MCF 10A (cell line): ENCODE measurements at places on chromosomes 1 and 21. TPM values are rescaled to one million over a fixed set of nuclear protein-coding genes. Genes with fewer than 3 reads are reported as not detected.

- H3K27me3 ChIP-seq: no peaks in the 10 kb centered on the region
- H3K36me3 ChIP-seq: no peaks in the 10 kb centered on the region
- H3K4me3 ChIP-seq: no peak overlapping the region
- peaks cover 33% of the 10 kb centered on the region for H3K4me1 ChIP-seq
- DNase-seq: peak; percentile 84
Observed at GRCh38 chr1:207218512-207219362, 102.7 kb upstream of the CD55 start.

The DENND2D gene
- 3.9 and 6.0 TPM in 2 replicates for total RNA-seq

The KRTAP22-2 gene
- total RNA-seq: not detected in 2 replicates

DNA sequence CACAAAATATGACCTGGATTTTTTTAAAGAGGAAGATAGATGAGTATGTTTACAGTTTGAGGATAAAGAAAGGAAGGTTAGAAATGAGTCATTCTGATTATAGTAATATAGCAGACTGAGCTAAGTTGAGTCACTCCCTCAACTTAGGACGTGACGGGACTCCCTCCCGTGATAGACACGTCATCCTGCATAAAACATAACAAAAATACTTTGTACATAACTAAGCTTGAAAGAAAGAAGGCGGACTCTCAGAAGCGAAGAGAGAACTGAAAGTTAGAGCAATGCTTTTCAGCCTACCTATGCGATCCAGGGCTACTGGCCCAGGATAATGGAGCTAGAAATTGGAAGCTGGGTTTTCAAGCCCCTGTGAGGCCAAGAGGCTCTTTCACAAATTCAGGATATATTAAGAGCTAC, 53.0 kb upstream of the DESI2 start:
- H3K27me3 ChIP-seq: no peaks in the 10 kb centered on the region
- peaks cover 12% of the 10 kb centered on the region for H3K4me1 ChIP-seq
- peak overlapping the region; percentile 99 for H3K27ac ChIP-seq
- peak; percentile 97 for DNase-seq
- peak overlapping the region; percentile 77 for H3K4me3 ChIP-seq

- no peaks in the 10 kb centered on the region for H3K27me3 ChIP-seq
- DNase-seq: no peak
- H3K36me3 ChIP-seq: no peaks in the 10 kb centered on the region
- H3K4me3 ChIP-seq: no peak overlapping the region
- no peak overlapping the region for H3K27ac ChIP-seq
Observed at GRCh38 chr1:73066866-73067265, 784.5 kb upstream of the NEGR1 start.

- H3K4me1 ChIP-seq: no peaks in the 10 kb centered on the region
- DNase-seq: no peak
Observed at GRCh38 chr21:46551636-46552241, 53.1 kb downstream of the S100B start.

DNA sequence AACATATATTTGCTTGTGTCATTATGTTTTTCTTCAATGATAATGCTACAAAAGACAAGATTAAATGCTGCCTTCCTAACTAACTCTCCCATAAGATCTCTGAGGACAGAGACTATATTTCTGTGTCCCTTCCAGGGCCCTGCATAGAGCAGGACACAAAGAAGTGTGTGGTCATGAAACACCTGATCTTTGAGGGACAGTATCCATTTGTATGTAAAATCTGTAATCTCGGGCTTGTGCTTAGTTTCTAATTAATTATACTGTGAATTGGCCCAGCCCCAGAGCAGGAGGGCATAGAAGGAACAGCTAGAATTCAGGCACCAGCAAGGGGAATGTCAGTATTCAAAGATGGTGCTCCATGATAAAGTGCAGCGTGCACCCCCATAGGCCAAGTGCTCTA, 374.9 kb downstream of the HHAT start:
- H3K36me3 ChIP-seq: no peaks in the 10 kb centered on the region
- no peaks in the 10 kb centered on the region for H3K4me1 ChIP-seq
- no peak for DNase-seq
- H3K27ac ChIP-seq: no peak overlapping the region
- H3K27me3 ChIP-seq: peaks cover 12% of the 10 kb centered on the region
- no peak overlapping the region for H3K4me3 ChIP-seq

GRCh38 chr21:15560383-15561056, 169.3 kb upstream of the USP25 start:
- H3K27ac ChIP-seq: no peak overlapping the region
- H3K4me3 ChIP-seq: no peak overlapping the region
- no peaks in the 10 kb centered on the region for H3K27me3 ChIP-seq

The SPRR2F gene
- not detected in 2 replicates for total RNA-seq

GRCh38 chr1:56175211-56175610, 404.2 kb downstream of the PLPP3 start:
- no peak overlapping the region for H3K4me3 ChIP-seq
- no peaks in the 10 kb centered on the region for H3K27me3 ChIP-seq
- no peak for DNase-seq
- H3K27ac ChIP-seq: no peak overlapping the region
- H3K36me3 ChIP-seq: no peaks in the 10 kb centered on the region
- peaks cover 6% of the 10 kb centered on the region for H3K4me1 ChIP-seq

DNA sequence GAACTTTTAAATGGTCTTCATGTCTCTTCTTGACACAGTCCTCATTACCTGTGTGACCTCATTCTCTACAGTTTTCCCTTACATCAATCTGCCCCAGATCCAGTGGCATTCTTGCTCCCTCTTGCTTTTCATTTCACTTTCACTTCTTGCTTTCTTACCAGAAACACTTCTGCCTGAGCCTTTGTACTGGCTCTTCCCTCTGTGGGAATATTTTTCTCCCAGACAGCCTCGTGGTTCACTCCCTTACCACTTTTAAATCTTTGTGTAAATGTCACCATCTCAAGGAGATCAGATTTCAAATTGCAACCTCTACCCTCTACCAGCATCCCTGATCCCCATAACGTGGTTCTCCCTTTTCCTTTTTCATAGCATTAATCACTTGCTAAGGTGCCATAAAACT, 73.2 kb downstream of the DISC1 start:
- H3K36me3 ChIP-seq: no peaks in the 10 kb centered on the region
- no peak for DNase-seq
- H3K4me1 ChIP-seq: peaks cover 18% of the 10 kb centered on the region
- no peaks in the 10 kb centered on the region for H3K27me3 ChIP-seq
- no peak overlapping the region for H3K4me3 ChIP-seq
- H3K27ac ChIP-seq: no peak overlapping the region

- H3K27me3 ChIP-seq: no peaks in the 10 kb centered on the region
- H3K27ac ChIP-seq: no peak overlapping the region
- no peaks in the 10 kb centered on the region for H3K4me1 ChIP-seq
- no peaks in the 10 kb centered on the region for H3K36me3 ChIP-seq
Observed at GRCh38 chr1:177627148-177627910, 342.5 kb downstream of the SEC16B start.

The SPATA45 gene
- not detected in 2 replicates for total RNA-seq

DNA sequence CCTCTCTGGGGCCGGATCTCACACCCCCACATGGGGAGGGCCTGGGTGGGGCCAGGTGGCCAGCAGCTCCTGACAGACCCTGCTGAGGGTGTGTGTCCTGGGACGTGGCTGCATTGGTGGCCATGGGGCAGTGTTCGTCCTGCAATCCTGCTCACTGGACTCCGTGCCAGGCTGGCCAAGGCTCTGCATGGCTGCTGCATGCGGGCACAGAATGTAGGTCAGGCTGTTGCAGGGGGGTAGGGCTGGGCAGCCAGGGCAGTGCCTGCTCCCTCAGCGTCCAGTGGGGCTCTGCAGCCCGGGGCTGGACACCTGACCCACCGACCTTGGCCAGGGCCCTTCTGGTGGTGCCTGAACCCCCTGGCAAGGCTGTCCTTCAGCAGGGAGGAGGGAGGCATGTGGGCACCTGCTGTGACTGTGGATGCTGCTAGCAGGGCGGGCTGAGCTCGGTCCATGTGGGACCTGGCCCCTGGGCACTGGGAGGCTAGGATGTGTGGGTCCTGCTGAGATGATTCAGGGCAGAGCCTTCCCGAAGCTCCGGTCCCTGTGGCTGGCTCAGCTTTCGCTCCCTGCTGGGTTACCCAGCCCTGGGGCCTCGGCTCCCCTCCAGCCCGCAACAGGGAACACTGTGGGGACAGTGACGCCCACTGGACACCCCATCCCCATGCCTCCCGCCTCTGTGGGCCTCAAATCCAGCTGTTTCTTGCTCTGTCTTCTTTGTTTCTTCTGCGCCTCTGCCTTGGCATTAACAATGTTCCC, 14.9 kb upstream of the PLCH2 start:
- H3K4me1 ChIP-seq: peaks cover 6% of the 10 kb centered on the region
- no peaks in the 10 kb centered on the region for H3K27me3 ChIP-seq
- no peak overlapping the region for H3K27ac ChIP-seq
- no peak overlapping the region for H3K4me3 ChIP-seq
- DNase-seq: no peak
- H3K36me3 ChIP-seq: peaks cover 5% of the 10 kb centered on the region

DNA sequence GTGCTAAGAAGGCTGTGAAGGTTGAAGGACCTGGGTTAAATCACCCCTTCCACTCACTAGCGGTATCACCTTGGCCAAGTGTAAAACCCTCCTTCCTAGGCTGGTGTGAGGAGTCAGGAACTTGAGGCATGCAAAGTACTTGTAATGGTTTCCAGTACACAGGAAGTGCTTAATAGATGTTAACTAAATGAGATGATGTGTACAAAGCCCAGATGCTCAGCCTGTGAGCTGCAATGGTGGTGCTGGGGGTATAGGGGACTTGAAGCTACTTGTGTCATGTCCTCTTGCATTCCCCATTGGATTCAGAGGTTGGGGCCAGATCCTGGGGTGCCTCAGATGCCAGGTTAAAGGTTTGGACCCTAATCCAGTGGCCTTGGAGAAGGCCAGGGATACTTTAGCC, 75.5 kb downstream of the EPHB2 start:
- no peak overlapping the region for H3K4me3 ChIP-seq
- H3K36me3 ChIP-seq: no peaks in the 10 kb centered on the region
- H3K4me1 ChIP-seq: peaks cover 16% of the 10 kb centered on the region
- no peak for DNase-seq
- no peak overlapping the region for H3K27ac ChIP-seq

DNA sequence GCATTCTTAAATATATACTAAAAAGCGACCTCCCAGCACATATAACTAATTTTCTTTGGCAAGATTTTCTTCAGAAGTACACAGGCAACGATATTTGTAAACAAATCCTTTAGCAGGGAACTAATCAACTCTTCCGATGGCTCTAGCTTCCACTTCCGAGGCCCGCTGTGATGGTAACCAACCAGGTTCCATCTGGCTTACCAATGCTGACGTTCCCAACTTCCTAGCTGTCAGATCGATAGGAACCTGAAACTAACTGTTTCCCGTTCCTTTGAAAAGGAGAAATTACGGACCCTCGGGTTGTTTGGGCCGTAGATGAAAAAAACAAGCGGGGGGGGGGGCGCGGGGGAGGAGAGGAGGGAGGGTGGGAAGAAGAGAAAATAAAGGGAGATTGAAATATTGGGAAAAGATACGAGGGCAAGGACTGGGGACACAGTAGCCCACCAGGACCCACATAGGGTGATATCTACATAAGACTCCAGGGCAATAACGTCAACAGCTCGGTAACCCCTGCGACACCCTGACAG, 513 bp downstream of the GTF2B start:
- DNase-seq: peak; percentile 32
- peak overlapping the region; percentile 99 for H3K27ac ChIP-seq
- H3K27me3 ChIP-seq: no peaks in the 10 kb centered on the region
- peaks cover 19% of the 10 kb centered on the region for H3K4me1 ChIP-seq

- peaks cover 5% of the 10 kb centered on the region for H3K4me1 ChIP-seq
- no peak for DNase-seq
- no peak overlapping the region for H3K27ac ChIP-seq
Observed at GRCh38 chr1:76496871-76497270, 370.4 kb upstream of the ST6GALNAC5 start.

DNA sequence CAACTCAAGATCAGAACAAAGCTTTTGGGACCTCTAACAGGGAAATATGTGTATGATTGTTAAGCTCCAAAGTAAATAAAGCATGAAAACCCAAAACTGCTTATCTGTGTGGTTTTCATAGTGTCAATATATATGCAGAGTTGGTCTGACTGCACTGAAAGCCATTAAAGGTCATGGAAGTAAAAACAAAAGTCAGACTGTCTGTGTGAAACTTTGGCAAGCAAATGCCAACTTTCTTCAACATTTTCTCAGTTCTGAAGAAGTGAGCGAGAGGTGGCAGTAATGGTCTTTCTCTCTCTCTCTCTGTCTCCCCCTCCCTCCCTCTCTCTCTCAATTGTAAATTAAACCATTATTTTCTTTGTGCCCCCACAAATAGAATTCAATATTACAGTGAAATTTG, 100.1 kb upstream of the S1PR1 start:
- H3K27ac ChIP-seq: no peak overlapping the region
- H3K4me1 ChIP-seq: peaks cover 6% of the 10 kb centered on the region
- no peak for DNase-seq

- H3K4me1 ChIP-seq: no peaks in the 10 kb centered on the region
- H3K27ac ChIP-seq: no peak overlapping the region
- no peaks in the 10 kb centered on the region for H3K36me3 ChIP-seq
- no peak overlapping the region for H3K4me3 ChIP-seq
Observed at GRCh38 chr1:152777510-152778137, 2.7 kb downstream of the LCE1F start.

The OR2L5 gene
- total RNA-seq: not detected in 2 replicates

GRCh38 chr1:47976267-47976666, 20.9 kb downstream of the TRABD2B start:
- H3K27ac ChIP-seq: no peak overlapping the region
- DNase-seq: no peak
- no peak overlapping the region for H3K4me3 ChIP-seq
- H3K27me3 ChIP-seq: no peaks in the 10 kb centered on the region
- no peaks in the 10 kb centered on the region for H3K36me3 ChIP-seq

DNA sequence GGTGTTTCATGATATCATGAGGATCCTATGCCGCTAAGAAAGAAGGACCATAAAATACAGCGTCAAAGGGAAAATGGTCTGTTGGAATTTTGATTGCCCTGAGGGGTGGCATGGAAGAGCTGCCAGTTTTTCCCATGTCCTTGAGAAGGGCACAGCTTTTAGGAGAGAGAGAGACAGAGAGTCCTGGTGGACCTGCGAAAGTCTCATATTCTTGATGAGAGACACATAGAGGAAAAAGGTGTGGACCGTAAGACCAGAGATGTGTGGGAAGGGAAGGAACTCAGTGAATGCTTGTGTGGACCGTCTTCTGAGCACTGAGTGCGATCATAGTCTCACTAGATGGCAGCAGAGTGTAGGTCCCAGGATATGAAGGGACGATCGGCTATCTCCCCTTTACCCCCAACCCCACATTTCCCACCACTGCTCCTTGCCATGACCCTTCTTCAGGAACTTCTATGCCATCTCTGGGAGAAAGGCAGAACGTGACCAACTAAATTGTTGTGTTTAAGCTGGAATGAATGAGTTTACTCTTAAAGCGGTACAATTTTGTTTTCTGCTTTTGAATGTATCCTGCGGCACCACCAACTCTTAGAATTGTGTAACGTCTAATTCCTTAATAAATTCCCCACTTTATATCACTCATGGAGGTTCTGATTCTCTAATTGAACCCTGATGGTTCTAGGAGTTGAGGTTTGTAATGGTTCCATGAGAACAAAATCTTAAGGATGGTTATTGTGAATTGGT, 117.7 kb downstream of the CTH start:
- no peak overlapping the region for H3K27ac ChIP-seq
- no peaks in the 10 kb centered on the region for H3K36me3 ChIP-seq
- H3K4me1 ChIP-seq: no peaks in the 10 kb centered on the region
- peak; percentile 39 for DNase-seq

The ANXA9 gene
- total RNA-seq: 0.37 and 0.61 TPM in 2 replicates
